ENCODE measurements at places on chromosomes 13 and 19.

- no peak for DNase-seq
Measured at GRCh38 chr19:23402388-23402787, 7.1 kb upstream of the ZNF91 start.

- no peak for DNase-seq
Measured at GRCh38 chr19:39778763-39779162, at the start of gene LEUTX. Gene LEUTX, plus strand, starts transcription at chr19:39778854. Its CDS starts 67 bp downstream, at chr19:39778921.

DNA sequence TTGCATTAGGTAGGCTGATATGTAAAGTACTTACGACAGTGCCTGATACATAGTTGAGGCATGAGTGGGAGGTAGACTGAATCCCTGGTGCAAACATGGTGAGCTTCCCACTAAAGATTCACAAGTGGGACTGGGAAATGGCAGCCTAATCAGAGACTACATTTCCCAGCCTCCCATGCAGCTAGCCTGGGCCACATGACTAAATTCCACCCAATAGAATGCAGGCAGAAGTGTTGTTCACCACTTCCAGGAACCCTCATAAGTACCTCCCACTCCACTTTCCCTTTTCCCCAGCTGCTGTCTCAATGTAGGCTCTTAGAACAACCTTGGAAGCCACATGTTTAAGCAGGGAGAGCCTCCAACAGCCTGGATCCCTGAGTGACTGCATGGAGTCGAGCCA is 104.9 kb downstream of the CACNA1A start:
- DNase-seq, result no peak

GRCh38 chr13:91557328-91558090 is 159.1 kb downstream of the GPC5 start:
- no peak for DNase-seq

DNA sequence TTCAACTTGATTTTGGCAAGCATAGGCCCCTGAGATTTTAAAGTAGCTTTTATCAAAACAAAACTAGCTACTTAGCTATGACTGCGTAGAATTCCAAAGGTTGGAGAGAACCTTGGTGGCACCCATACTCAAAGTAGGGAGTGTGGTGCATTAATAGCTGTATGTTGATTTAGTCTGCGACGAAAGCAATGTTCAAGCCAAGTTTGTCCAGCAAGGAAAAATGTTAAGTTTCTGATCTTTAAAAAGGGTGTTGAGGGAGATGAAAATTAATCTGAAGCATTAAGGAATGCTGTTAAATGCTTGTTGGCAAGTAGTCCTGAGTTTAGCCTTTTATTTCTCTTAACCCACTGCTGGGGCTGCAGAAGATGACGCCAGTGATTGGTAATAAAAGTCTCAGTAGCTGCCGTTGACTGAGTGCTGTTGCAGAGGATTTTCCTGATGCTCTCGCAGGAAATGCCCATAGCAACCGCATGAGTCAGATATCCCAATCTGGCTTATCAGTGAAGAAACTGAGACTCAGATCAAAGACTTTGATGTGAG is 75.9 kb upstream of the RNF113B start:
- DNase-seq, result peak; percentile 61

GRCh38 chr19:35144600-35145436 is 1.8 kb downstream of the FXYD7 start:
- peak; percentile 34 for DNase-seq

GRCh38 chr19:13887018-13887436 is 10.1 kb downstream of the NANOS3 start:
- no peak for DNase-seq

DNA sequence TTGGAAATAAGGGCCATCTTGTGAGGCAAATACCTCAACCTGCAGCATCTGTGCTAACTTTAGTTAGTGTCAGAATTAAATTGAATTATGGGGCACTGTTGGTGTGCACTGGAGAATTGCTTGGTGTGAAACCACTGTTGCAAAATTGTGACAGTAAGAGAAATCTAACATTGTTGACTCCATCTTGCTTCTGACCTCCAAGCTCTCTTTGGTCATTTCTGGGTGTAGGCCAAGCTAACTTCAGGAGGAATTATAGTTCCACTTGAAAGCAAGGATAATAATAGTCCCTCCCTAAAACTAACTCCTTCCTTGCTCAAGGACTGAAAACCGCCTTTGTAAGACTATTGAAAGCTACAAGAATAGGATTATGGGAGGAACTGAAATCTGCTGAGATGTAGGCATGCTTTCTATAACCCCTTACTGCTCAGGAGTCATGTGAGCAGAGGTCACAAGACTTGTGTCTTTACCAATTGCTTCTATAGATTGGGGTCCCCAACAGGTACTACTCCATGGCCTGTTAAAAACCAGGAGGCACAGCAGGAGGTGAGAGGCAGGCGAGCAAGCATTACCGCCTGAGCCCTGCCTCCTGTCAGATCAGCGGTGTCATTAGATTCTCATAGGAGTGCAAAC is 24.9 kb upstream of the GAS6 start:
- no peak for DNase-seq

GRCh38 chr19:11166281-11167142 is 10.9 kb upstream of the SPC24 start:
- no peak for DNase-seq

DNA sequence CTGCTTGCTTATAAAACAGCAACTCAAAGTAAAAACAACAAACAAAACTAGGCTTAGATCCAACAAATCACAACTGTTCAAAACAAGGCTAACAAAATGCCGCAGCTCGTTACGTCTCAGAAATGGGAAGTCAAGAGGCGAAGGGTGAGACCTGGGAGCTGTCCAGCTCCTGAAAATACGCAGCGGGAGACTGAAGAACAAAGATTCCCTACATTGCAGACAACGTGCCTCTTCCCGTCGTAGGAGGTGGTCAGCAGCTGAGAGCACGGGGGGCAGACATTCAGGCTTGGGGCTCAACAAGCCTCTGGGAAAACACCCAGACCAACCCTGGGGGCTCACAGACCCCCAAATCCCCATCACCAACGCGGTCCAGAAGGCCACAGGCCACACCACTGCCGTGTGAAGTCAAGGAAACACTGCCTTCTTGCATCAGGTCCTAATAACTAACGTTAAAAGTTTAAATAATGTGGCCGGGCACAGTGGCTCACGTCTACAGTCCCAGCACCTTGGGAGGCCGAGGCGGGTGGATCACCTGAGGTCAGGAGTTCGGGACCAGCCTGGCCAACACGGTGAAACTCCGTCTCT is 13.5 kb downstream of the PLPP2 start:
- DNase-seq, result no peak

DNA sequence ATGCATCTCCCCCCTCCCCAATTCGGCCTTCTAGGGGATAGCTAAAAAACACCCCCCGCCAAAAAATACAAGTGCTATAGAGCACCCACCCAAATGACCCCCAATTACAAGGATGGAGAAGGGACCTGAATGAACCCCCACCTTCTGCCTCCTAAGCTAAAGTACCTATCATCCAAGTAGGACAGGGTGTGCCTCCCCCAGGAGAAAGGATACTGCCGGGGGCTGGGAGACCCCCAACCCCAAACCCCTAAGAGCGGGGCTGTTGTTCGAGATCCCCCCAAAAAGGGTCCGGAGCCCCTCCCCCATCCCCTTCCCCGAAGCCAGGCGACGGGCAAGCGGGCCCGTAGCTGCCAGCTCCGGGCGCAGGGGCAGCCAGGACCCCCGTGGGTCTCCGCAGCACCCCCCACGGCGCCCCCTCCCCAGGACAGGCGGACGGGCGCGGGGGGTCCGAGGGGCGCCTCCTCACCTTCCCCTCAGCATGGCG is 1.9 kb downstream of the ZC3H4 start:
- DNase-seq, result no peak

DNA sequence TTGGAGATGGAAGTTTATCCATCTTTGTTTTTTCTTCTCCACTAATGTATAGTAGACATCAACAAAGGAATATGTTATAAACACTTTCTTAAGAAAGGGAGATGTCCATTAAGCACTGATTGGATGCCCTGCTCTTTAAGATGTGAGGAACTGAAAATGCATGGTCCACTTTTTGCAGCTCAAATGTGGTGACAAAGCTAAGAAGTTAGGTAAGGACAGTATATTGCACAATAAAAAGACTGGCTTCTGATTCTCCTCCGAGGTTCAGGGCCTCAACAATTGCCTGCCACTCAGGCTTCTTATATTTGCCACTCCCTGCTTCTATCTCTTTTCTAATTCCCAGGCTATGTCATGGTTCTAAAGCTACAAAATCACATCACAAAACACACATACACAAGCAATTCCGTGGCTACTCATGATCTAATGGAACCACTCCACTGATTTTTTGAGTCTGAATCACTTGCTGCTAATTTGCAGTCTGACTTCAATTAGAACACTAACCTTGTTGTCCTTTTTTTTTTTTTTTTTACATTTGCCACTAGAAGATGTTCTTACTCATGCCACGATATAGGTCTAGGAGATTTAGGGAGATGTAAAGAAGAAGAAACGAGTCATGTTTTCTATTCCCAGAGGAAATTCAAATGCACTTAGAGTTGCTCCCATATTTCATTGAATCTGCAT is 29.6 kb upstream of the TNFSF11 start:
- DNase-seq, result no peak

DNA sequence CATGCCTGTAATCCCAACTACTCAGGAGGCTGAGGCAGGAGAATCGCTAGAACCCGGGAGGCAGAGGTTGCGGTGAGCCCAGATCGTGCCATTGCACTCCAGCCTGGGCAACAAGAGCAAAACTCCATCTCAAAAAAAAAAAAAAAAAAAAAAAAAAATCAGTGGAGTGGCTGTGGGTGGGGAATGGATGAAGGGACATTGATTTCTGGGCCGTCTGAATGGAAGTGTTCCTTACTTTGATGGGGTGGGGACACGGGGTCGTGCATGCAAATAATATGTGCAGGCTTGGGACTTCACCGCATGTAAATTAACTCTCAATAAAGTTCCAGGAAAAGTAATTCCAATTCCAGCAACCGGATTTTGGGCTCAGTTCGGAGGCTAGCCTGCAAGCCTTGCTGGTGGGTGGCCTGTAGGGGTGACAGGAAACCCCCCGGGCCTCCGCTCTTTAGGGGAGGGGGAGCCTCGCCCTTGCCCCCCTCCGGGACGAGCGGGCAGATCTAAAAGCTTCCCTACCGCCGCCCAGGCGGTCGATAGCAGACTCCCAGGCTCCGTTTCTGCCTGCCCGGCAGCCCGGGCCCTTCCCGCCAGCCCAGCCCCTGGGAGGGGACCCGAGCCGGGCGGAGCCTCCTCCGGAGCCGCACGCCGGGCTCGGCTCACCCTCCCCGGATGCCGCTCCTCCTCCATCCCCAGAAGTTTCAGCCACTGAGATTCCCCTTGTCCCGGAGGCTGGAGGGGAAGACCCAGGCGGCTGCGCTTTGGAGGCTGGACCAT is 48.0 kb upstream of the ADGRE5 start:
- no peak for DNase-seq

- no peak for DNase-seq
Measured at GRCh38 chr19:12205296-12205695, 42.4 kb downstream of the ZNF136 start.

GRCh38 chr13:40661875-40662665 is 4.4 kb downstream of the FOXO1 start:
- DNase-seq, result peak; percentile 30

DNA sequence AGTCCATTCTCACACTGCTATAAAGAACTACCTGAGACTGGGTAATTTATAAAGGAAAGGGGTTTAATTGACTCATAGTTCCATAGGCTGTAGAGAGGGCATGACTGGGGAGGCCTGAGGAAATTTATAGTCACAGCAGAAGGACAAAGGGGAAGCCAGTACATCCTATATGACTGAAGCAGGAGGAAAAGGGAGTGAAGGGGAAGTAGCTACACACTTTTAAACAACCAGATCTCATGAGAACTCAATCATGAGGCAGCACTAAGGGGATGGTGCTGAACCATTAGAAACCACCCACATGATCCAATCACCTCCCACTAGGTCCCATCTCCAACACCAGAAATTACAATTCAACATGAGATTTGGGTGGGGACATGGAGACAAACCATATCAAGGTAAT is 209.1 kb downstream of the DIAPH3 start:
- no peak for DNase-seq

- no peak for DNase-seq
Measured at GRCh38 chr13:110070511-110071120, 236.3 kb downstream of the COL4A1 start.

GRCh38 chr19:39941151-39941550 is 6.7 kb upstream of the FCGBP start:
- no peak for DNase-seq

DNA sequence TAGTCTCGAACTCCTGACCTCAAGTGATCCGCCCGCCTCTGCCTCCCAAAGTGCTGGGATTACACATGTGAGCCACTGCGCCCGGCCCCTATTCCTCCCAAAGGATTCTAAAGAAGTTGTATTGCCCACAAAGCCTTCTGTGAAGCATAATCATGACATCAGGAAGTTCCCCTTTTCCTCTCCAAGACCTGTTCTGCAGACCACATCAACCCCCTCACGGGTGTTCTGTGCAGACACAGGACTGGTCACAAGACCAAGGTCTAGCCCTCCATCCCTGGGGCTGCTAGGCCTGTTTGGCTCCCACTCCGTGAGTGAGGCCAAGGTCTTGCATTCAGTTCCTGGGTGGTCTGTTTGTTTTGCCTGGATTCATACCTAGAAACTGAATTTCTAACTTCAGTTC is 178.1 kb downstream of the FLT1 start:
- no peak for DNase-seq

DNA sequence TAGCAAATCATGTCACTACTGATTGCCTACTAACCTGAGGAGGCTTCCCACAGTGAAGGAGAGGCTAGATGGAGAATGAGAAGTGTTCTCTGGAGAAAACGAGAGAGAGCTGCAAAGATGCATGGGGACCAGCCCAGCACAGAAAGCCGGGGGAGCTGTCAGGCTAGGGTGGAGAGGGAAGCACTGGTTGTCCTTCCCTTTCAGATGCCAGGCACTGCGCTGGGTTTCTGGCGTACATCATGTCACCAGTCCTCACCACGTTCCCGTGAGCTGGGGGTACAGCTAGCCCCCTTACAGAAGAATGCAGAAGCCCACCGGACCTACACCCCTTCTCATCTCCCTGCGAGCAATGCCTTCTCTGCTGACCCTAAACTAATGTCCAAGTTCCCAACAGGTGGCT is 86.0 kb downstream of the STK24 start:
- DNase-seq, result no peak

DNA sequence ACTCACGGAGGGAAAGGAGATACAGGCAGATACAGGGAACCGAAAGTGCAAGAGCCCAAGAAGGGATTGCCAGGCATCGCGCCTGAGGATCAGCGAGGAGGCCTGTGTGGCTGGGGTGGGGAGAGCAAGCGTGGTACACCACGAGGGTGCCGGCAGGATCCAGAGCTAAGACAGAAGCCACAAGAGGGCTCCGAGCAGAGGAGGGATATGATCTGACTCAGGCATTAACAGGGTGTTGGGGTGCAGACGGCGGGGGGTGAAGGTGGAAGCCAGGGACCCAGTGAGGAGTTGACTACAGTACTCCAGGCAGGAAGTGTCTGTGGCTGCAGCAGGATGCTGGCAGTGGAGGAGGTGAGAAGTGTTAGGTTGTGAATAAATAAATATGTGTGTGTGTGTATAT is 5.4 kb upstream of the PPP1R37 start:
- DNase-seq, result no peak

DNA sequence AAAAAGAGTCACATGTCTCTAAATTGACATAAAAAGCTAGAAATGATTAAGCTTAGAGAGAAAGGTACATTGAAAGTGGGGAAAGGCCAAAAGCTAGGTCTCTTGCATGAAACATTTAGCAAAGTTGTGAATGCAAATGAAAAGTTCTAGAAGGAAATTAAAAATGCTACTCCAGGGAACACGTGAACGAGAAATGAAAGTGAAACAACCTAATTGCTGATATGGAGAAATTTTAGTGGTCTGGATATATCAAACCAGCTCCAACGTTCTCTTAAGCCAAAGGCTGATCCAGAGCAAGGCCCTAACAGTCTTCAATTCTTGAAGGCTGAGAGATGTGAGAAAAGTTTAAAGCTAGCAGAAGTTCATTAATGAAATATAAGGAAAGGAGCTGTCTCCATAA is 419.8 kb downstream of the SLITRK6 start:
- no peak for DNase-seq

GRCh38 chr19:1068009-1069001 is 1.3 kb downstream of the ARHGAP45 start:
- DNase-seq, result no peak
